ENCODE measurements at places on chromosomes 12 and 14. TPM values are rescaled to one million over a fixed set of nuclear protein-coding genes. Genes with fewer than 3 reads are reported as not detected.

The RAD51AP1 gene
- total RNA-seq, result not detected

DNA sequence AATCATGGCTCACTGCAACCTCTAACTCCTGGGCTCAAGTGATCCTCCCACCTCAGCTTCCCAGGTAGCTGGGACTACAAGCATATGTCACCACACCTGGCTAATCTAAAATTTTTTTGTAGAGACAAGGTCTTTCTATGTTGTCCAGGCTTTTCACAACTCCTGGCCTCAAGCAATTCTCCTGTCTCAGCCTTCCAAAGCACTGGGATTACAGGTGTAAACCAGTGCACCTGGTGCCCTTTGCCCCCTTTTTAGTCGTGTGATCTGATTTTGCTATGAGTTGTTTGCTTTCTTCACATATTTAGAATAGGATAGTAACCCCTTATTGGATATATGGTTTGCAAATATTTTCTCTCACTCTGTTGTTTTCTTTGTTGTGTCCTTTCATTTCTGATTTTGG, 1.7 kb upstream of the RAD52 start:
- no peak for DNase-seq

DNA sequence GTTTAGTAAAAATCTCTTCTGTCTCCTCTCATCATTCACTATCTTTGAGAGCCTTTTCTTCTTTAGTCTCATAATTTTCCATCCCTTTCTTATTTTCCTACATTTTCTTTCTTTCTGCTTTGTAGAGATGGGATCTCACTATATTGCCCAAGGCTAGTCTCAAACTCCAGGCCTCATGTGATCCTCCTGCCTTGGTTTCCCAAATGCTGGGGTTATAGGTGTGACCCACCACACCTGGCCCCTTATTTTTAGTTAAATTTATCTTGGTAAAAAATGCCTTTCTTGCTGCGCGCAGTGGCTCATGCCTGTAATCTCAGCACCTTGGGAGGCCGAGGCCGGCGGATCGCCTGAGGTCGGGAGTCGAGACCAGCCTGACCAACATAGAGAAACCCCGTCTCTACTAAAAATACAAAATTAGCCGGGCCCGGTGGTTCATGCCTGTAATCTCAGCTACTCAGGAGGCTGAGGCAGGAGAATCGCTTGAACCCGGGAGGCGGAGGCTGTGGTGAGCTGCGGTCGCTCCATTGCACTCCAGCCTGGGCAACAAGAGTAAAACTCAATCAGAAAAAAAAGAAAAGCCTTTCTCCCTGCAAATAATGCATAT, 996 bp downstream of the SLC2A3 start:
- DNase-seq, result no peak

The PPP1R1A gene
- 1.5 TPM for total RNA-seq

- DNase-seq, result no peak
Measured at GRCh38 chr14:28742171-28742846, 24.3 kb upstream of the FOXG1 start.

DNA sequence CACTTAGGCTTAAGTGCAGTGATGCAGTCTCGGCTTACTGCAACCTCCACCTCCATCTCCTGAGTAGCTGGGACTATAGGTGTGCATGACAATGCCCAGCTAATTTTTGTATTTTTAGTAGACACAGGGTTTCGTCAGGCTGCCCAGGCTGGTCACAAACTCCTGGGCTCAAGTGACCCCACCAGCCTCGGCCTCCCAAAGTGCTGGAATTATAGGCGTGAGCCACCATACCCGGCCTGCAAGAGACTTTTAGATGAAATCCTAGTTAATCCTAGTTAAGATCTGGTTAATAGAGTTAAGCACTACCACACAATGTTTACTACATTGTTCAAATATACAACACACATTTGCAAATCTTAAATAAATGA, 196.5 kb upstream of the AMIGO2 start:
- DNase-seq, result no peak

DNA sequence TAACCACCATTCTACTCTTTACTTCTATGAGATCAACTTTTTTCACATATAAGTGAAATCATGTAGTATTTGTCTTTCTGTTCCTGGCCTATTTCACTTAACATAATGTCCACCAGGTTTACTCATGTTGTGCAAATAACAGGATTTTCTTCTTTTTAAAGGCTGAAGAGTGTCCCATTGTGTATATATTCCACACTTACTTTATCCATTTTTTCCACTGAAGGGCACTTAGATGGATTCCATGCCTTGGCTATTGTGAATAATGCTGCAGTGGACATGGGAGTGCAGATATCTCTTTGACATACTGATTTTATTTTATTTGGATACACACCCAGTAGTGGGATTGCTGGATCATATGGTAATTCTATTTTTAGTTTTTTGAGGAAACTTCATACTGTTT, 181.1 kb upstream of the HMGA2 start:
- no peak for DNase-seq

DNA sequence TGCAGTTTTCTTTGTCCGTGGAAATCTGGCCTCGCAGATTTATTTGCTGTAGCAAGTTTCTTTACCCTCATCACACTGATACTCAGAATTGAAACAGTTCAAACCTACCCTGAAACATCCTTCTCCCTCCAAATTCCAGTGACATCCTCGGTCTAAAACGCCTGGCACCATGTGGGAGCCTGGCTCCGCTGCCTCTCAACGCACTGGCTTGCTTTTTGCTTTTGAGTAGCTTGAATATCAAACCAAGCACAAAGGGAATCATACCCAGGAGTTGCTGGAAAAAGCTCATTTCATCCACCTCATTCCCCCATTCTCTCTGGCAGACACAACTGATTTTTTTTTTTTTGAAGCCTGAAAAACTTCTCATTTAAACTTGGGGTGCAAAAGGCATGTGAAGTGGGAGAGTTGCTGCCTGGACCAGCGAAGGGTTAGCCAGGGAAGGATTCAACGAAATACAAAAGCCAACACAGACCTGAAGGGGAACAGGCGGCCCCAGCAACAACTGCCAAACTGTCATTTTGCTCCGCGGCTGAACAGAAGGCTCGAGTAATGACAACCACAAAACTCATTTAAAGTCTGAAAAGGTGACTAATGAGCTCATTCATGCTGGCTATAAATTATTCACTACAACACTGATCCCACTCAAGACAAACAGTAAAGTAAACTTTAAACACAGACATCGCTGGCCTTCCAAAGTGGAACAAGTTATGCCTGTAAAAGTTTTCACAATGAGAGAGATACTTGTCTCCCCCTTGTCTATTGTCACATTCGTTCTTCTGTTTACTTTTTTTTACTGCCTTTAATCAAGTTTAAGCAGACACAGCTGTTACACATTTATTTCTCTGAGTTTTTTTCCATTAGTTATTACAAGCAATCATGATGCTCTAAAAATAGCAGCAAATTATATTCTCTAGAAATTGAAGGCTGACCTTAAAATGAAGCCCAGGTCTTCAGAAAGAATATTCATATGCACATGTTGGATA, 12.5 kb upstream of the FOXN3 start:
- no peak for DNase-seq

DNA sequence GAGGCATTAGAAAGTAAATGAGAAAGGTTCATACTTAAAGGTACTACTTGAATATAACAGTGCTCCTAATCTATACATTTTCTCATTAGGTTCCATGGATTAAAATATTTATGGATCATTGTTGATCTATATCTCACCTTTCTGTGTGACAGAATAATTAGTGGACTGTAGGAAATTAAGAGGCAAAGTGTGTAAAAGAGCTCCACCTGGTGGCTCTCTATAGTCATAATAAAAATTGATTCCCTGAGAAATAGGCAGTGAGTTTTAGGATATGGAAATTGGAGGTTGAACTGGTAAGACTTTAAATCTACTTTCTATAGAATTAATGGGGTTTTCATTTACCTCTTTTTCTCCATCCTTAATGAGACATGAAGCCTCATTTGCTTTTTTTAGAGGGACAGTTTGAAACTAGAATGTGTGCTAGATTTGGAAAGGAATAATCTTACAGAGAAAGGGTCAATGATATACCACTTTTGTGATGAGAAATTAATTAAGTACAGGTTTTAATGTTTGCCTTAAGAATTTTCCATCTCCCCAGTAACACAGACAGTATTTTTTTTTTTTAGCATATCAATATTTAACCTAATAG, 11.8 kb upstream of the DERA start:
- no peak for DNase-seq

DNA sequence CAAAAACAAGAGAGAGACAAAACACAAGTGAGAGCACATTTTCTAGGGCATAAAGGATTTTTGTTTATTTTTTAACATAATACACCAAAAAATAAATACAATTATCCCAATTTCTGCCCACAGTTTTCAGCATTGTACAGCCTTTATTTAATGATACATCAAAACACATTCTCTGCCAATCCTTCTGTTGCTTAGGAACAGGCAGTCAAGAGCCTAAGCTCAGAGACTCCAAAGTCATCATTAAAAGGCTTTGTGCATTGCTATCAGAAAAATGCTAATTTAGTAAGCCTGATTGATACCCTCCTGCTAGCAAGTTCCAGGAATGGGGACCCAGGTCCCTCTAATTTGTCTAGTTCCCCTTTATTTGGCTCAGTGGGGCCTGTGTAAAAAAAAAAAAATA, 536.5 kb downstream of the RPS29 start:
- DNase-seq, result no peak

DNA sequence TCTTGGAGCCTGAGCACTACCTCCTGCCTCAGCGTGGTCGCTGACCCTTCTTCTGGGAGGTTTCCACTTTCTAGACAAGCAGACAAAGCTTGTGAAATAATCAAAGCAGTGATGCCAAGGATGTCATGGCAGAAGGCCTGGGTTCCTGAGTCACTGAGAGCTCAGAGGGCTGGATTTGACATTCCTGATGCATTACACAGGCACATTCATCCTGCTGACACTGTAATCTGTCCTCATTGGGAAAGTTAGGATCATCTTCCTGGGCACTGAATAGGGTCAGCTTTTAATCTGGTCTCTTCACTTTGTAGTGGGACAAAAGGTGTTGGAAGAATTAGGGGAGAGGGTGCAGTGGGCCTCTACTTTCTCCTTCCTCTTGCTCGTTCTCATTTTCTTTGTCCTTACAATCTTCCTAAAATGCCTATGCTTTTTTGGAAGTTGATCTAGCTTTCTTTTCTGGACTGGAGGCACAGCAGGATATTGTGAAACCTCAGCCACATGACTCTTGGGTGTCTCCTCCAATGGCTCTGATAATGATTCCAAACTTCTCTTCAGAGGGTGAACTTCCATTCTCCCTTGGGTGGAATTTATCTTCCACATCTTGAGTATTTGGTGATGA, 29.6 kb downstream of the EEA1 start:
- peak; percentile 93 for DNase-seq

- DNase-seq, result peak; percentile 49
Measured at GRCh38 chr12:95548539-95549391, 2.5 kb downstream of the USP44 start.

DNA sequence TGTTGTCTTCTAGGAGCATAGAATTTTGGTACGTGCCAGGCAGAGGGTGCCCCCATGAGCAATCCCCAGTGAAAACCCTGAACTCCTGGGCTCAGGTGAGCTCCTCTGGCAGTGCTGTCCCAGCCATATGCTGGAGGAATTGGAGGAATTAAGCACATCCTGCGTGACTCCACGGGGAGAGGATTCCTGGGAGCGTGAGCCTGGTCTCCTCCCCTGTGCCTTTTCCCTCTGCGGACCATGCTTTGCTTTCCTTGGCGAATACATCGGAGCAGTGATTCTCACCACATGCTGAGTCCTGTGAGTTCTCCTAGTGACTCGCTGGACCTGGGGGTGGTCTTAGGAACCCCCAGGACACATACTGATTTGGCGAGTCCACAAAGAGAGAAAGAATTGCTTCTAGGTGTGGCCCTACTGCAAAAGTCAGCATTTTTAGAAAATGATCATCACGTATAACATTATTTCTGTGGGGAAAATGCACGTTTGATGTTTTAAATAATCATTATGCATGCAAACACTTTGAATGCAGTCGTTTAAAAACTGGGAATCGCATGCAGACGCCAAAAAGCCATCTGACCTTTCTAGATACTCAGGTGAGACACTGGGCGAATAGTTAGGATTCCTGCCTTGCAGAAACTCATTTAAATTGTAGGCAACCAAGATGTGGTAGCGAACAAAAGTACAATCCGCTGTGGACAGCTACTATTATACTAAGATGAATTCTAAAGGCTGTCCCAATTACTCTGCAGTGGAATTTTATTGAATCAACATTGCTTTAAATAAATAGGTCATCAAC, 370.9 kb downstream of the TMEM132D start:
- no peak for DNase-seq

Data from uterus (tissue), 4 donors.